ENCODE measurements at places on chromosomes 3 and 15.

DNA sequence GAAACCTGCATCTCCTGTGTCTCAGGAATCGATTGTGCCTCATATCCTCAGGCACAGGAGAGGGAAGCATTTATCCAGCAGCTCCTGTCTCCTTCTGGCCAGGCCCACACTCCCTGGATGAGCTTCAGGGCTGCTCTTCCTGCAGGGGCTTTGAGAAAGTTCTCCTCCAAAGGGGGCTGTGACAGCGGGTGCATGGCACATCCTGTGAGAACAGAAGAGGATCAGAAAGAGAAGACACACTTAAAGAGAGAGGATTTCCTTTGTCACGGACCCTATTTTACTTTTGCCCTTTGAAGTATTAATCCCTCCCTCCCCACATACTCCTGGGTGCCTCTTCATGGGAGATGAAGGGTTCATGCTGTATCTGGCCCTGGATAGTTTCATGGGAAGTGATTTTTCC is 46.0 kb downstream of the MFSD1 start:
- DNase-seq, result no peak

- DNase-seq, result no peak
Measured at GRCh38 chr3:67875338-67875737, 220.9 kb upstream of the SUCLG2 start.

- DNase-seq, result no peak
Measured at GRCh38 chr3:26246901-26247300, 375.7 kb upstream of the LRRC3B start.

- DNase-seq, result no peak
Measured at GRCh38 chr3:49845694-49846093, 10.7 kb downstream of the TRAIP start.

GRCh38 chr15:60301024-60301423 is 96.8 kb downstream of the ANXA2 start:
- no peak for DNase-seq

GRCh38 chr3:141835557-141836229 is 40.8 kb upstream of the ATP1B3 start:
- no peak for DNase-seq

- DNase-seq, result peak; percentile 46
Measured at GRCh38 chr3:46998121-46998851, 18.8 kb downstream of the NBEAL2 start.

DNA sequence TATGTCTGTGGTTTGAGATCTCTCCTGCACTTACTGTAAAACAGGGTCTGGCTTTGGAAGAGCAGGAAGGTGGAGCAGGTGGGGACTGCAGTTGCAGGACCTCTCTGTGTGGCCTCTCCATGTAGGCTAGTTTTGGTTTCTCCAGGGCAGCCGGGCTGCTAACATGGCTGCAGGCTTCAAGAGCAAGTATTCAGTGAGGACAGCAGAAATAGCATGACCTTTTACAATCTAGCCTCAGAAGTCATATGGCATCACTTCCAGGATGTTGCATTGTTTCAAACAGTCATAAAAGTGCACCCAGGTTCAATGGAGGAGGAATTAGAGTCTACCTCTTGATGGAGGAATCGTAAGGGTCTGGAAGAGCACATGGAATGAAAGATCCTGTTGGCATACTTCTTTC is 728.7 kb downstream of the NTRK3 start:
- DNase-seq, result no peak

- DNase-seq, result no peak
Measured at GRCh38 chr3:154129625-154130024, 8.4 kb downstream of the ARHGEF26 start.

GRCh38 chr15:58241872-58242271 is 103.7 kb downstream of the AQP9 start:
- no peak for DNase-seq

- no peak for DNase-seq
Measured at GRCh38 chr3:15303728-15304127, 28.7 kb downstream of the SH3BP5 start.

DNA sequence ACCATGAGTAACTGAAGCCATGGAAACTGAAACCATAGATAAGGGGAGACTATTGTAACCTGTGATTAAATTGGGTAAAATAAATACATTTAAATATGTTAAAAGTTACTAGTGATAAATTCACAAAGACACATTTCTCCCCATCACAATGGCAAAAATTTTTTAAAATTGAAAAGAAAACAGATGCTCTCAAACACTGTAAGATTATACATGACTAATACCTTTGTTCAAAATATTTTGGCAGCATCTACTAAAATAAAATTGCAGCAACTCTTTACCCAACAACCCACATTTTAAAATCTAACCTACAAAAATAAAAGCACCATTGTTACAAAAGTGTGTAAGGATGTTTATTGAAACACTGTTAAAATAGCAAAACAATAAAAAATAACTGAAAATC is 93.3 kb downstream of the CLASP2 start:
- DNase-seq, result no peak

DNA sequence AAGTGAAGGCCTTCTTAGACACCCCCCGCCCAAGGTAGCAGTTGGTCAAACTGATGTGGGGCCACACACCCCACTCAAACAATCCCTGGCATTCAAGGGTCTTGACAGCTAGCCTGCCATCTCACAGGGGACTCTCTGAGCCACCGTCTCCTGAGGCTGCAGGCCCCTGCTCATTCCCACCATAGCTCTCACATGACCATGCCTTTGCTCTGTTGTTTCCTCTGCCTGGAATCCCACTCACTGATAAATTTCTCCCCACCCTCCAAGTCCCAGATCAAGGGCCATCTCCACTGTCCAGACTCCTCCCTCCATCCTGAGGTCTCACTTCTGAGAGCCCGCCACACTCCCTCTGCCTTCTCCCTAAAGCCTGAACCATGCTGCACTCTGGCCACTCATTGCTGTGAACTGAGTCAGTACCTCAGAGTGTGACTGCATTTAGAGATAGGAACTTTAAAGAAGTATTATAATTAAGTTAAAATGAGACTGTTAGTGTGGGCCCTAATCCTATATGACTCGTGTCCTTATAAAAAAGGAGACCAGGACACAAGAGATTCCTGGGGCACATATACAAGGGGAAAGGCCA is 10.0 kb downstream of the WNT7A start:
- DNase-seq, result no peak

DNA sequence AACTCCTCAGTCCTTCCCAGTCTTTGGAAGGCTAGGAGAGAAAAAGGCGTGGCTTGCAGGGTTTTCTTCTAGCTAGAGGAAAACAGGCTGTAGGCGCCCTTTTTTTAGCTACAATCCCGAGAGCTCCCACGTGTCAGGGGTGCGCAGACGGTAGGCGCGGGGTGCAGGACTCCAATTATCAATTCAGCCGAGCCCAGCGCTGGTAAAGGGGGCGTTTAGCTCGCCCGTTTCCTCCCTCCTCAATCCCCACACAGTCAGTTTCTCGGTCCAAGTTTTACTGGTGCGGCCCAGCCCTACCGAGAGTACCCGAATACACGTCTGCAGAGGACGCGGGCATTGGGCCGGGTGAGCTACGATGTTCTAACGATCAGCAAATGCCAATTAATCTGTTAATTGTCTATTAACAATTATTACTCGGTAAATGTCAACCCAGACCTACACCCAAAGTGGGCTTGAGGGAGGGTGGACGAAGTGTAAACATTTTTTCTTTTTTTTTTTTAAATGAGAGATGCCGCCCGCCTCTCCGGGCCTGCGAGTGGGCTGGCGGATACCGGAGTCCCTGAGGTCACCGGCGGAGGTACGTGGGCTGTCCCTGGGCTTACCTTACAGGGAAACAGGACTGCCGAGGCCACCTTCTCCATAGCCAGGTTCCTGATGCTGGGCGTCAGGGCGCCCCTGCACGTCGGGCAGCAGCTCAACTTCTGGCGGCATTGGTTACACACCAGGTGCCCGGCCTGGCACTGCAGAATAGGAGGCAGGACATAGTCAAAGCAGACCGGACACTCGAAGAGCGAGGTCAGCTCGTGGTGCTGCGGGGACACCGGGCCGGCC is 923 bp downstream of the SIAH2 start:
- DNase-seq, result no peak

DNA sequence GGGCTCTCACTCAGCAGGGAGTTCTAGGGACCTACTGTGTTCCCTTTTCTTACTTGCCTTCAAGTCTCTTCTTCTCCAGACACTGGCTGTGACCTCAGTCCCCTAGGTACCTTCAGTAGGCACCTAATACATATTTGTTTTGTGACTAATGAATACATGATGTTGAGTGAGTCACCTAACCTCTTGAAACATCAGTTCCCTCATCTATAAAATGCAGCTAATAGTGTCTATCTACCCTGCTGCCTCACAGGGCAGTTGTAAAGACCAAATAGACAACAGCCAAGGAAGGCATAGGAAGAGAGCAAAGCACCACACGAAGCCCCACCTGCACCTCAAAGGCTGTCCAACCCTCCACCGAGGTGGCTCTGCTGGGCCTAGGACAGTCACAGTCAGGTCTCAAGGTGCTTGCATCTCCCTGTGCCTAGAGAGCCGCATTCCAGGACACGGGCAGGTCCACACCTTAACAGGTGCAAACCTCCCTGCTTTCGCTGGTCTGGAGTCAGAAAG is 29.1 kb downstream of the DAPK2 start:
- no peak for DNase-seq

DNA sequence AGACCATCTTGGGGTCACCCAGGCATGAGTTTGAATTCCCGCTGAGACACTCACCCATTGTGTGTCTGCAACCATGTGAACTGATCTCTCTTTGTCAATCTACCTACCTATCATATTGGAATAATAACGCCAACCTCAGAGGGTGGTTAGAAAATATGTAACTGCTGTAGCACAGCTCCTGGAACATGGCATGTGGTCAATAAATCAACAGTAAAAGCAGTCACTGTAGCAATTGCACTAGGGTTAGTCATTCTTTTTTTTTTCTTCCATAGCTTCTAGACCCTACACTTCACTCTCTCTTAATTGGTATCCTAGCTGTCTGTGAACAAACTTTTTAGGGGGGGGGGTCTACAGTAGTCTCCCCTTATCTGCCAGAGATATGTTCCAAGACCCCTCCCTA is 64.2 kb upstream of the SLCO2A1 start:
- no peak for DNase-seq

DNA sequence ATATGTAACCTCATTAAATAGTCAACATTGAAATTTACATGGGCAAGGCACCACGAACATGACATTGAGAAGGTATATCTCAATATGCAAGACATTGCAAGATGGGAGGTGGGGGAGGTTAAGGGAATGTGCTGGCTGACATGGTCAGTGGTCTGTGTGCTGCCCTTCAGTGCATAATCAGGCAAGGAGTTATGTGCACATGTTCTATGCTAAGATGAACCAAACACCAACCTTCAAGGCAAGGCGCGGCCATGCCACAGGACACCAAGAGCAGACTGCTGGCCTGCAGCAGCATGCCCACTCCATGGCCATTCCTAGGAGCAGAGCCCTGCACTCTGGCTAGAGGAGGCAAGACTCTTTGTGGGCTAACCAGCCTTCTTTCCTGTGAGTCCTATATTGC is 40.9 kb upstream of the TSPAN3 start:
- no peak for DNase-seq

GRCh38 chr15:90883526-90883975 is 753 bp upstream of the FES start:
- no peak for DNase-seq

- DNase-seq, result no peak
Measured at GRCh38 chr15:42087460-42087859, 6.9 kb downstream of the PLA2G4D start.

GRCh38 chr3:131948806-131949205 is 86.0 kb downstream of the CPNE4 start:
- DNase-seq, result no peak

GRCh38 chr3:184295771-184296170 is 3.3 kb upstream of the PSMD2 start:
- no peak for DNase-seq

DNA sequence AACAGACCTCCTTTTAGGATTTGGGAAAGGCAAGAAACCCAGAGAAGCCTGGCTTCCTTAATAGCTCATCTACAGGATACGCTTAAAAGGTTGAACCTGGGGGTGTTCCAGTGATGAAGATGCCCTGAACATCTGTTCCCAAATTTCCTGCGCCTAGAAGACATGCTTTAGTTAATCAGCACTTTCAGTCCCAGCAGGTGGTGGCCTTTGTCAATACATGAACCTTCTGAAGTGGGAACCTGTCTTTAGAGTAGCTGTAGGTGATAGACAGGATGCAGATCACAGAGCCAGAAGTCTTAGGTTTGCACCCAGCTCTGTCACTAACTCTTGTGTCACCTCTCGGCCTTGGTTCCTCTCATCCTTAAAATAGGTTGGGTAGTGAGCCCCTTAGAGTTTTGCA is 149.7 kb upstream of the SYNPR start:
- DNase-seq, result no peak

DNA sequence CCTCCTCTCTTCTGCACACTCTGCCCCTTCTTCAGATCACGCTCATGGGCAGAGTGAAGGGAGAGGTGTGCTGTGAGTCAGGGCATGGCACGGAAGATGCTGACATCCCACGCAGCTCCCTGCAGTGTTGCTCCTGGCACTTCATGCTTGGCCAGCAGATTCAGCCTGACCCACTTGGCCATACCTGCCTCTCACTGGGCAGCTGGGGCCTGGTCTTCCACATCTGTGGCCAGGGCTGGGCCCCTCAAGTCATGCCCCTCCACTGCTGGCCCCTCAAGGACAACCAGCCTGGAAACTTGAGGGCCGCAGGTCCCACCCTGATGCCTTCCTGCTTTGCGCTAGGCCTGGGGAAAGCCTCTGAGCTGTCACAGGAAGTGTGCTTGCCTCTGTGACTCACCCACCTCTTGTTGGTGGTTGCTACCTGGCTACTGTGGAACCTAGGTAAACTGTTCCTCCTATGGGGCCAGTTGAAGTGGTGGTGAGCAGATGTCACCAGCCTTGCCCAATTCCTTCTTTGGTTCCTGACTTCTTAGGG is 48.7 kb downstream of the BSN start:
- peak; percentile 40 for DNase-seq

GRCh38 chr3:127307112-127307835 is 19.4 kb upstream of the PRR20G start:
- DNase-seq, result no peak

GRCh38 chr3:156674911-156675829 is 780 bp downstream of the TIPARP start:
- DNase-seq, result peak; percentile 26

- no peak for DNase-seq
Measured at GRCh38 chr15:25435474-25436243, 3.2 kb downstream of the UBE3A start.

DNA sequence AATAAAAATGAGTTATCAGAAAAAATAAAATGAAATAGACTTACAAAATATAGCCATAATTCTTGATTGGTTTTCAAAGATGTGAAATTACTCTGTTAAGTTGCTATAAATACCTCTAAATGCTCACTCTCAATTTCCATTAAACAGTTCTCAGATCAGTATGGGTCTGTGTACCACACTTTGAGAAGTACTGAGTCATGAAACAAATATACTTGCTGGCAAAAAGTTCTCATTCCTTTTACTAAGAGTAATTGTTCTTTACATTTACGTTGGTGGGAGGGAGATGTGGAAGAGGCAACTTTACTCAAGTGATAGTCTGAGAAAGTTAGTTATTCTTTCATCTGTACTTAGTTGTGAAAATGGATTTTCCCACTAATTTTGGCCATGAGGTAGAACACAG is 96.3 kb downstream of the ZNF385D start:
- no peak for DNase-seq

GRCh38 chr15:41933326-41933725 is 39.0 kb downstream of the EHD4 start:
- DNase-seq, result no peak

- DNase-seq, result no peak
Measured at GRCh38 chr3:157607826-157608405, 104.7 kb upstream of the VEPH1 start.

- DNase-seq, result no peak
Measured at GRCh38 chr3:104629038-104629437, 737.7 kb upstream of the ALCAM start.
